Stimulated activated CD4-positive, alpha-beta T cell treated with anti-CD3 and anti-CD28 coated beads, Interleukin-4, amount 100 ng/mL, for 48 hours (primary cell): ENCODE measurements at places on chromosomes 16 and 17.

- no peak for DNase-seq
These were observed 1.2 kb upstream of the WIPI1 start for GRCh38 chr17:68458260-68459036.

GRCh38 chr17:68317458-68317857 lies 26.2 kb downstream of the ARSG start:
- no peak for DNase-seq

- no peak for DNase-seq
These were observed 35.4 kb upstream of the GAN start for GRCh38 chr16:81279392-81279791.

DNA sequence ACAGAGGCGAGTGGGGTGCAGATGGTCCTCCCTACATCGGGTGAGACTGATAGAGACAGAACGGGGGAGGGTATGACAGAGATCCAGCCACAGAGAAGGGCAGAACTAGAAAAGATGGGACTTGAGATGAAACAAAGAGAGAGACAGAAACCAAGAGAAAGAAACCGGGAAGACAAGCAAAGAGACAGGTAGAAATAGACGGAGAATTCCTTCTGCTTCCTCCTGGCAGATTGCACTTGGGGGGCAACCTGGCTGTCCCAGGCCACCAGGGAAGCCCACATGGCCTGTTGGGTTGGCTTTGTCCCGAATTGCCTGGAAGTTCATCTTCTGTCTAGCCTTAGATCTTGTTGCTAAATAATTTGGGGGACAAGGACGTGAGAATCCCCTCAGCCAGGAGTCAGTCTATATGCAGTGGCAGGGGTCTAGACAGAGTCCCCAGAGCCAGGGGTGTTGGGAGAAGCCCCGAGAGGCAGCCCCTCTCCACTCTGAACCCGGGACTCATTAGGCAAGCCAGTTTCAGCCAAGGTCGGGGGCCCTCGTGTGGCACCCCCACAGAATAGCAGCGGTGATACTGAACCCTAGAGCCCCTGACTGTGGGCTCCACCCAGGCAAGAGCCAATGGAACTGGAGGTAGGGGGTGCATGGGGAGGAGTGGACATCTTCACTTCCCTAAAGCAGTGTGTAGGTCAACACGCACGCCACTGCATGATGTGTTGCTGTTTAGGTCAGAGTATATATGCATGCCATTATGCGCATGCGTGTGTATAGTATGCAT lies 627 bp upstream of the TSPOAP1 start:
- DNase-seq: peak; percentile 85

GRCh38 chr16:72794319-72794718 lies 253.6 kb downstream of the ZFHX3 start:
- DNase-seq: no peak

GRCh38 chr17:62923258-62924150 lies 42.5 kb upstream of the TANC2 start:
- DNase-seq: no peak
